Skeletal muscle cell (primary cell): ENCODE measurements at places on chromosomes 2 and 18.

- no peak for DNase-seq
These were observed 263.2 kb upstream of the CDH7 start for GRCh38 chr18:65487569-65487968.

GRCh38 chr18:22946217-22946616 lies 13.1 kb downstream of the RBBP8 start:
- no peak for DNase-seq

GRCh38 chr18:532632-533031 lies 32.1 kb upstream of the COLEC12 start:
- DNase-seq: no peak

GRCh38 chr2:102717308-102718018 lies 44.4 kb upstream of the TMEM182 start:
- peak; percentile 40 for DNase-seq

GRCh38 chr2:70775141-70775540 lies 7.1 kb upstream of the ADD2 start:
- no peak for DNase-seq

- DNase-seq: no peak
These were observed 112.2 kb upstream of the COPS8 start for GRCh38 chr2:236973343-236973980.

DNA sequence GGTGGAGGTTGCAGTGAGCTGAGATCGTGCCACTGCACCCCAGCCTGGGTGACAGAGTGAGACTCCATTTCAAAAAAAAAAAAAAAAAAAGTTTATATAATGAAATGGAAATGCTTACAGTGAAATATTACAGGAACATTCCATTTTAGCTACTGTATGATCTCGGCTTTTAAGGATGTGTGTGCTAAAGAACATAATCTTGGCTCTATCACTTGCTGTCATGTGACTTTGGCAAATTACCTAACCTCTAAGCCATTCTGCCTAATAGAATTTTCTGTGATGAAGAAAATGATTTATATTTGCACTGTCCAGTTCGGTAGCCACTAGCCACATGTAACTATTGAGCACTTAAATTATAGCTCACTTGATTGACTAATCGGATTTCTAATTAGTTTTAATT lies 36.3 kb downstream of the SMAD4 start:
- no peak for DNase-seq
